T-helper 9 cell (primary cell): ENCODE measurements at places on chromosomes 4 and X.

DNA sequence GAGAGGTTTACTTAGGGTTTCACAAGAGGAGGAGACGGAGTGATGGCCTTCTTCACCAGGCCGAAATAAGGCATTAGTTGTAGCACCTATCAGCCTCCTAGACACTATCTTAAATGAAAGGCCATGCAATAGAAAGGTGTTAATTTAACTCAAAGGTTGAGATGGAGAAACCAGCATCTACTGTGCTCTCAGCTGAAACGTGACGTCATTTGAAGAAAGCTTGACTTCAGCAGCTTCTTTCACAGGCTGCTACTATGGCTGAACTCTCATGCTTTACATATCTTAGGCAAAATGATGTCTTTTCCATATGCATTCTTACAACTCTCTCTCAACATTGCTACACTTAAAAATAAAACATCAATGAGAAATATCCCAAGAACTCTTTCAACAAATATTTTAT, 99.6 kb downstream of the GUCY2F start:
- no peak for DNase-seq

GRCh38 chr4:19623866-19624265, 627.8 kb upstream of the SLIT2 start:
- no peak for DNase-seq

GRCh38 chr4:185920691-185921260, 108.8 kb upstream of the SORBS2 start:
- no peak for DNase-seq

DNA sequence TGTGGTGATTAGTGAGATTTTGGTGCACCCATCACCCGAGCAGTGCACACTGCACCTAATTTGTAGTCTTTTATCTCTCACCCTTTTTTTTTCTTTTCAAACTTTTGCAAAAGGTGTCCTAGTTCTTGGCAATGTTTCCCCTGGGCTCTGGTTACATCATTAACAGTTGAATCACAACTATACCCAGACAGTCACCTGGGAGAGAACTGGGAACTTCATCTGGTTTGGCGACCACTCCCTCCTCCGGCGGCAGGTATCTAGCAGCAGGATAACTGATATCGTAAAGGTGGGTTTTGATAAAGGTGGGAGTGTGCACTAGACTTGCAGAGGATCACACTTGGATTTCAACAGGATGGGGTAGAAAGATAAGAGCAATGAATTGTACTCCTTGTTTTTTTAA, 140.5 kb downstream of the CHIC2 start:
- DNase-seq = no peak

GRCh38 chr4:41181037-41181436, 33.3 kb downstream of the APBB2 start:
- DNase-seq = no peak

DNA sequence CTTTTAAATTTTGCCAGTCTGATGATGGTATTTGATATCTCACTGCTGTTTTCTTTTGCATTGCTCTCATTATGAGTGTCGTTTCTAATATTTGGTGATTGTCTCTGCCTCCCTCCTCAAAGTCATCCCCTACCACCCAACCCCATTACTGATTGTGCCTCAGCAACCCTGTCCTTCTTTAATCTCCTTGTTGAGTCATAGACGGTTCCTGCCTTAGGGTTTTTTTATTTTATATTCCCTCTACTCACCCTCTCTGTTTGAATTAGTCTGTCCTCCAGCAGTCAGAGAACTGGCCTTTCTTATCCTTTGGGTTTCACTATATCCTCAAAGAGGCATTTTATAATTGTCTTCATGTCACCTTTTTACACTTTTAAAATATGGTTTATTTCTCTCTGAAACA, 409.3 kb upstream of the CPEB2 start:
- DNase-seq = no peak

- no peak for DNase-seq
Measured at GRCh38 chr4:5463361-5463760, 245.0 kb downstream of the EVC2 start.

DNA sequence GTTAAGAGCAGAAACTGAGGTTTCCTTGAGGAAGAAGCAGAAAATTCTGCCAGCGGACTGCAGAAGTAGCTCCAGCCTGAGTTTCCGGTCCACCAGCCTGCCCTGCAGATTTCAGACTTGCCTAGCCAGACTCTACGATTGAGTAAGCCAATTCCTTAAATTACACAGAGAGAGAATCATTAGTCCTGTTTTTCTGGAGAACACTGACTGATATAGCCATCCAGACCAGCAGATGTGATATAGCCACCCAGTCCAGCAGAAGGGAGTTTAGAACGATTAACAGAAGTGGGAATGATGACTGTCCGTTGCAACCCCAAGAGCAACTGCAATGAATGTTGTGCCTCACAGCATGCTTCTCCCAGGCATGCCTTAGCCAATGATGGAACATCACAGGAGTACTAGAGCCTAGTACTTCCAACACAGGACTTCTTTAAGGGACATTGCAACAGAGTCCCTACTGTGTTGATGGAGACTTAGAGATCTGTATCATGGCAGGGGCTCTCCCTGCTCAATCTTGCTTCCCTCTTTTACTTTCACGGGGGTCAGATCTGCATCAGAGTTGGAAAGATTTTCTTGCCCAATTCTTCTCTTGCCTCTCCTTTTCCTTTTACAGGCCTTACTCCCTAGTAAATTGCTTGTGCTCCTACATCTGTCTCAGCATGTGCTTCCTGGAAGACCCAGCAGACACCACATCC, 264.6 kb upstream of the CLNK start:
- DNase-seq = no peak

DNA sequence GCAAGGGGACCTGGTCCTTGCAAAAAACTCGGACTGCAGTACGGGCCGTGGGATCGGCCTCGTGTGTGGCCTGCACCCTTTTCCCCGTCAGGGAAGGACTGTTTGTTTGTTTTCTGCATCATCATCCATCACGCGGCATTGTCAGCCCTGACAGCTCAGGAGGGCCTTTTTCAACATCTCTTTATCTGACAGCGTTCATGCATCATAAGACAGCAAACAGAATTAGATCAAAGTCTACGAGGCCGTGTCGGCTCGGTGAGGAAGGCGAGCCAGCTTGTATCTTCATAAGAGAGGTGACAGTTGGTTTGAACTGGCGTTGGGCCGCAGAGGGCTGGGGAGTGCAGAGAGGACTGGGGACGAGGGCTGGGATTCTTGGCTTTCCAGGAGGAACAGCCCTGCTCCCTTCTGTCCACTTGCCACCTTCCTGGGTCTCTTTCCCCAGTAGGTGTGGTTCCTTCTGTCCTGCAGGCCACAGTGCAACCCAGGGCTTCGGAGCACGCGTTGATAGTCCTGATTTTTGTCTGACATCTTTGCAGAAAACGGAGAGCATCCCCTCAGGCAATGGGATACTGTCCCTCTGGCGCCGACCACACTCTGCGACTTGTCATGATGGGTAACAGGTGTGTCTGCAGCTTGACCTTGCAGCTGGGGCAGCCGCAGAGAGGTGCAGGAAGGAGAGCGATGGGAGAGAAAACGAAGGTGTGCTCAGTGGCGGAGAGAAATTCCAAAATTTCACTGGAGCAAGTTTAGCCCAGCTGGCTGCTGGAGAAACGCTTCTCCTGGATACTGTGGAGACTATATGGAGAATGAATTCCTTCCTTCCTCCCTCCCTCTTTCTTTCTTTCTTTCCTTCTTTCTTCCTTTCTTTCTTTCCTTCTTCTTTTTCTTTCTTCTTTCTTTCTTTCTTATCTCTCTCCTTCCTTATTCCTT, 104.0 kb upstream of the SHOX start:
- DNase-seq = no peak

DNA sequence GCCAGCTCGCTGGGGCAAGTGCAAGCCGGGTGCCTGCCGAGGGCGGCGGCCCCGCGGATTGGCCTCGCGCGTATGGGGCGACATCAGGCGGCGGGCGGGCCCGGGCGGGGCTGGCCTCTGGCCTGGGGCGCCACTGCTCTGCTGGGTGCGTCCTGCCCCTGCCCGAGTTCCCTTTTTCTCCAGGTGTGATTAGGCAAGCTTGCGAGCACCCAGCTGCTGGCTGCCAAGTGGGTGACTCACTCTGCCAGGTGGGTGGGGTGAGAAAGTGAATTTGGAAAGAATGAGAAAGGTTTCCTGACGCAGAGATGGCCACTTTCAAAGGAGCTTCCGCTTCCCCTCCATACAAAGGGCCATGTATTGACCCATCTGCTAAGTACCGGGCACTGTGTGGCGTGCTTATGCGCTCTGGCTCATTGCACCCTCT, 32.5 kb downstream of the FGFBP1 start:
- no peak for DNase-seq

DNA sequence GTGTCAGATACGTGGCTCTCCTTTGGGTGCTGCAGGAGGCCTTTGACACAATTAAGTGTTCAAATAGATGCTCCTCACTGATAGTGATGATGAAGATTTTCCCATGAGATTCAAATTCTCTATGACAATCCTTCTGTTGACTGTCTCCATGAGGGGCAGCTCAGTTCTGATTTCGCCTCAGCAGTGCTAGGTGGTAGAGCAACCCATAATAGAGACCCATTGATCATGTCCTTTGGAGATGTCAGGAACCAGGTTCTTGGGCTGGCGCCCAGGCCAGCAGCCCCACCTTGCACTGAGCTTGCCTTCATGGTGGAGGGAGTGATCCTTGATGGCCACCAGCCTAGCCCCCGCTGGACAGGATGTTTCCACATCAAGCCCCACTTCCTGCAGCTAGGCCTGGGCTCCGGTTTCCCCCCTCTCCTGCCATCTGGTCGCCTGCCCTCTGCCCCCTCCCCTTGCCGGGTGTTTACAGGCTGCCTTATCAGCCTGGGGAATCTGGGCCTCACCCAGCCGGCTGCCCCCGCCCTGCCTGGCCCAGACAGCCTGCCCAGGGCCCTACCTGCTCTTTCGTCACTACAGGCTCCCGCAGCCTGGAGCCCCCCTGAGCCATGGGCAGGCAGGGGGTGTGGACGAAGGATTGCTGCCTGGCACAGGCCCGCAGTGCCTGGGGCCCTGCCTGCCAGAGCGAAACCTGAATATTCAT, 12.6 kb downstream of the ELF4 start:
- no peak for DNase-seq

- no peak for DNase-seq
Measured at GRCh38 chr4:172751550-172751949, 417.1 kb upstream of the GALNT7 start.

GRCh38 chr4:113646442-113646822, 115.1 kb downstream of the CAMK2D start:
- DNase-seq = no peak

DNA sequence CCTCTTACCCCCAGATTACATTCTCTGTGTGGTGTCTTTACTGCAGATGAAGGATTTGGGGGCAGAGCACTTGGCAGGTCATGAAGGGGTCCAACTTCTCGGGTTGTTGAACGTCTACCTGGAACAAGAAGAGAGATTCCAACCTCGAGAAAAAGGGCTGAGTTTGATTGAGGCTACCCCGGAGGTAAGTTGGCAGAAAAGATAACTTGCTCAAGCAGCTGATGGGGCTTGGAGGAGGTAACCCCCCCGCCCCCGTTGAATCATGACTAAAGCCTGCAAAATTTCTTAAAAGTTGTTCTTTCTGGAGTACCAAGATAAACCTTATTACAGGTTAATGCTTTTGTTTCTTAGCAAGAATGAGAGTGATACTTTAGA, 1.5 kb downstream of the CCNG2 start:
- no peak for DNase-seq

GRCh38 chr4:59904331-59904730, 1295.8 kb upstream of the ADGRL3 start:
- no peak for DNase-seq

GRCh38 chr4:2924765-2925301, 38.4 kb downstream of the NOP14 start:
- no peak for DNase-seq

- no peak for DNase-seq
Measured at GRCh38 chr4:183971929-183972490, 66.9 kb downstream of the STOX2 start.

- DNase-seq = no peak
Measured at GRCh38 chr4:173274744-173275143, 59.4 kb downstream of the HMGB2 start.

DNA sequence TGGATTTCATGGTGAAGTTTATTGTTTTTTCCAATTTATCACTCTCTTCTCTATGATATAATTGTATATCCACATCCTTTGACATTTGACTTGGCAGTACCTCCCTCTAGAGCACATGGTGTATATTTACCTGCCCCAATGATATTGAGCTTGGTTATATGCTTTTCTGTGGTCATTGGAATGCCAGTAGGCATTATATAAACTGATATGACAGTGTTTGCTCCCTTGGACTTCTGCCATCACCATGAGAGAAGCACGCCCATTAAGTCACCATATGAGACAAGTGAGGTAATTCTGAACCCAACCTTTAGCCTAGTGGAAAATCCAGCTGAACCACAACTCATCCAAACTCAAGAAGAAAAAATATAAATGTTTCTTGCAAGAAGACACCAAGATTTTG, 2761.5 kb downstream of the ARAP2 start:
- DNase-seq = no peak

DNA sequence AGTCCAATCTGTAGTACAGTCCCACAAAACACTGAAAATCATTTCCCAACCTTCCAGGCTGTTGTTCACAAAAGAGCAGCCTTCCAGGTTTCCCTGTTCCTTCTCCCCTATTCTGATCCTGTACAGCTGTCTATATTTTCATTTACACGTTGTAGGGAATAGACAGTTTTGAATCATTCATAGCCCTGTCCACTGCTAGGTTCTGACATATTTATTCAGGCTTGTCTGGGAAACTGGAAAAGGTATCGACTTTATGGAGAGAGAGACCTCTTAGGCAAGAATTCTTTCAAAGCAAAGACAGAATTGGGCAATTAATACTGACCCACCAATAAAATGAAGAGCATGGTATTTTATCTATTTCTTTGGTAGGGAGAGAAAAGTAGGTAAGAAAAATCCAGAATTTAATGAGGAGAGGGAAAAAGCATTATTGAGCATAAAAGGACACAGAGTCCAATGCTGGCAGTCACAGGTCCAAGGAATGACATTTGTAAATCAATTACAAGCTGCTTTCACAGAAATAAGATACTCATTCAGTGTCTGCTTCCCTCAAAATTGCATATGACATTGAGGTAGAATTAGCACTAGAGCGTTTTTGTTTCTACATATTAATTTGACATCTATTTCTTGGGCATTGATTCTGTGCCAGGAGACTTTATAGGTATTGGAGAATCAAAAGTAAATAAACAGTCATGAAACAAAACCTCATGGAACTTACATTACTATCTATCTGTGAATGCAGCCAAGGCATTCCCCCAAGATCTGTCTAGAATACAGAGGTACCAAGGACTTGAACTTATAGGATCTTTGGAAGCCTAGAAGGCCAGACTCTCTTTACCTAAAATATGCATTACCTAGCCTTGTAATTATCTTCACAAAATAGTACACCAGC, 127.2 kb downstream of the CAMK2D start:
- DNase-seq = no peak

GRCh38 chr4:80454040-80454439, 118.5 kb downstream of the CFAP299 start:
- no peak for DNase-seq

GRCh38 chrX:72584163-72584562, 11.5 kb upstream of the HDAC8 start:
- DNase-seq = no peak

- DNase-seq = no peak
Measured at GRCh38 chrX:16603822-16604221, 46.1 kb upstream of the S100G start.
